Breast epithelium (tissue), 4 donors: ENCODE measurements at places on chromosomes 3 and 15.

- DNase-seq: no peak
Observed at GRCh38 chr3:153617463-153617862, 455.4 kb downstream of the RAP2B start.

- no peak for DNase-seq
Observed at GRCh38 chr3:184832044-184832443, 20.1 kb downstream of the VPS8 start.

DNA sequence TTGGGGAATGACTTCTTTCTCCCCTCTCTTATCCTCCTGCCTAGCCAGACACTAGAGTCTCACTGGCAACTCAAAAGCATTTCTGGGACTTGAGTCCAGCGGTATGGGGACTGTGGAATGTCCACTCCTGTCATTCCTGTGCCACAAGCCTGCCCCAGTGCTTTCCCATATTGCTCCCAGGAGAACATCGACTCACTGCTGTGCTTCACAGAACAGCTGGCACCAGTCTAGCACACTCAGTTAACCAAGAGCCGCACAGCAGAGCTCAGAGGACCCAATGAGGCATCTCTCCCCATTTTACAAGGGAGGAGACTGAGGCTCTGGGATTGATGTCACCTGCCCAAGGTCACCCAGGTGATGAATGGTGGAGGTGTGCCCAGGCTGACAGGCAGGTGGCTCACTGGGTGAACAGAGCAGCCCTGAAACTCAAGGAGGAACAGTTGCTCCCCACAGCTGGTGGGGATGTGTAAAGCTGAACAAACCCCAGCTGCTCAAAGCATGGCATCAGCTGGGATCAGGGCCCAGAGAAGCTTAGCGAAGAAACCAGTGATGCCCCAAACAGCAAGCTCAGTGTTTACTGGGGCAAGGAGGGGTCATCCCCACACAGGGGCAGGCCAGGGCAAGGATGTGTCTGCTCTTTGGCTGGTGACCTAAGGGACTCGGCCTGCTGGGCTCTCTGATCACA, 35.4 kb upstream of the DUSP7 start:
- DNase-seq: no peak

- no peak for DNase-seq
Observed at GRCh38 chr15:62846805-62847495, 195.6 kb upstream of the TPM1 start.
